ENCODE measurements at places on chromosomes 3 and 15.

GRCh38 chr3:30641416-30642251 lies 35.2 kb downstream of the TGFBR2 start:
- no peak for DNase-seq

DNA sequence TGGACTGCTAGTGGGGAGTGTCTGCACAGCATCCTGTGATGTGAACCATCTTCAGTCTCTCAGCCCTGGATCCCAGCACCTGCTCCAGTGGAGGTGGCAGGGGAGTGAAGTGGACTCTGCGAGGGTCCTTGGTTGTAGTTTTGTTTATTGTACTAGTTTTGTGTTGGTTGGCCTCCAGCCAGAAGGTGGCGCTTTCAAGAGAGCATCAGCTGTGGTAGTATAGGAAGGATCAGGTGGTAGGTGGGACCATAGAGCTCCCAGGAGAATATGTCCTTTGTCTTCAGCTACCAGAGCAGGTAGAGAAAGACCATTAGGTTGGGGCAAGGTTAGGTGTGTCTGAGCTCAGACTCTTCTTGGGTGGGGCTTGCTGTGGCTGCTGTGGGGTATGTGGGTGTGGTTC lies 20.9 kb downstream of the NEK11 start:
- DNase-seq = no peak

DNA sequence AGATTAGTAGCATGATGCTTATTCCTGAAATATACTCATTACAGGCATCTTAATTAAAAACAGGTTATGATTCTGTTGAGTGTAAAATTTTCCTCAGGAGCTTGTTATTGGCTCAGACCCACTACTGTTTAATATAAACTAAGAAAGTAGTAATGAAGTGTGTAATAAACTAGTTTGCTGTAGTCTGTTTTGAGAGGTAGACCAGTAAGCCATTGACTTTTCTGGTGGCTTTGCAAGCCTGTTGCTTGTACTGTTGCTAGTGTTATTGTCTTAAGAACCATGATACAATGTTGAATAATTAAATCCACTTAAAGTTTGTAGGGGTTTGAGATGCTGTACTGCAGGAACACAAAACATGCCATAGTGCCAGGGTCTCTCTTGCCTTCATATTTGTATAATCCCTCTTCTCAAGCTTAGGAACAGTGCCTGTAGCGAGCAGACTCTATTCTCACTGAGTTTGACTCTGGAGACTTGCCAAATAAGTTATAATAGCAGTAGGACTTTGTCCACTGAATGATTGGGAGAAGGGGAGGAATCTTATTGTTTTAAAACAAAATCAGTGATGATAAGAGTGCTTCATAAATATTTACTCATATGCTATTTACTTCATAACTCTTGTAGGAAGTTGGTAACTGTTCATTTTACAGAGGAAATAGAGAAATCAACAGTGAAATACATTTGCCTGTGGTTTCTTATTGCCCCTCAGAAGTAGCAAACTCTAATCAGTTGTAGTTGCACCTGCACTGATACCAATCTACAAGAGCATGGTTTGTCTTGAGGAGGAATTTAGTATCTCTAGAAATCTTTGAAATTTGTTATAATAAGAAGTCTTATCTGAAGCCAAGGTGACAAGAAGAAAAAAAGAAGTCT lies 13.4 kb downstream of the TCF12 start:
- no peak for DNase-seq

DNA sequence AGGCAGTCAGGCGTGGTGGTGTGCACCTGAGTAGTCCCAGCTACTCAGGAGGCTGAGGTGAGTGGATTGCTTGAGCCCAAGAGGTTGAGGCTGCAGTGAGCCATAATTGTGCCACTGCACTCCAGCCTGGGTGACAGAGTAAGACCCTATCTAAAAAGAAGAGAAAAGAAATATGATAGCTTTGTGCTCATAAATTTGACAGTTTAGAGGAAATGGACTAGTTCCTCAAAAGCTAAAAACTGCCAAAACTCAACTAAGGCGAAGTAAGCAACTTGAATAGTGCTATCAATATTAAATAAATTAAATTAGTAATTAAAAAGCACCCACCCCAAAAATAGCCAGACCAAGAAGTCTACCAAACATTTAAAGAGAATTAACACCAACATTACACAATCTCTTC lies 24.5 kb upstream of the SLC15A2 start:
- DNase-seq = no peak

DNA sequence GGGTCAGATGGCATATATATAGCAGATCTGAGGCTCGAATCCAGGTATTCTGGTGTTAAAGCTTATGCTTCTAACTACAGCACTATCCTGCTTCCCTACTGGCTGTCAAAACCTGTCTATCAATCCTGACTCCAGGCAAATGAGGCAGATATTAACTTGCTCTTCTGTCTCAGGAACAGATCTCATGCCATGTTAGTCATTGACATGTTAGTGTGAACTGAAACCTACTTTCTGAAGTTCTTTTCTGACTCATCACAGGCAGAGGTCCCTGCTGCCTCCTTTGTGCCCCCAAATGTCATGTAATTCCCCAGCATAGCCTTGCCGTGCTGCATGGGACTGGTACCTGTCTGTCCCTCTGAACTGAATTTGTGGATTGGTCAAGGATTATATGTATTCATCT lies 125.0 kb upstream of the SMAD3 start:
- no peak for DNase-seq
